DMS53 (cell line): ENCODE measurements at places on chromosomes 1 and 21.

GRCh38 chr1:212225416-212225815 is 59.8 kb upstream of the PPP2R5A start:
- no peak for DNase-seq

DNA sequence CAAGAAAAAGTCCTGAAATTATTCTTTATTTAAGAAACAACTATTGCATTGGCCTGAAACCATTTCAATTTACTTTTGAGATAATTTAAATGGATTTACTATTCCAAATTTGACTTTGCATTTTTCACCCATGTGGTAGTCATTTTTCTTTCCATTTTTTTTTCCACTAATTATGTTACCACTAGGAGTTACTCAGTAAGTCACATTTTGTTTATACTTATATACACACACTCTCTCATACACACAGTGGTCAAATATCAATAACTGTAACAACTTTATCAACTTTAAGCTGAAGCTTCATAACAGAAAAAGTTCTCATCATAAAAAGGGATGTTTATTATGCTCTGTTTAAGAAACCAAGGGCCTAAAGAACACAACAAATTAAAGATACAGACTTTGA is 222.8 kb downstream of the SIPA1L2 start:
- no peak for DNase-seq

- no peak for DNase-seq
Measured at GRCh38 chr1:33848205-33848937, 15.5 kb upstream of the HMGB4 start.

DNA sequence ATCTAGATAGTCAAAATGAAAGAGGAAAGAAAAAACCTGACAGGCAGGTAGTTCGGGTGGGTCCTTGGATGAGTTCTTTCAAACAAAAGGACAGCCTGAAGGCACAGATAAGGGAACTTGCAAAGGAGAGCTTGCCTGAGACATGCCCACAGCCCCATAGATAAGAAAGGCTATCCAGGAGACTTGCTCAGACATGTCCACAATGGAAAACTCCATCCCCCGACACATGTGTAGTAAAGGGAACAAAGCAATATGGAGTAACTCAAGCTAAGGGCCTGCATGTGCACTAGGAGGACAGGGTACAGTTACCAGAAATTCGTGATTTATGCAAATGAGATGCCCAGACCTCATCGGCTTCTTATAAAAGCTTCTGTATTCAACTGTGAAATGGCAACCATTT is 281.5 kb downstream of the NEGR1 start:
- peak; percentile 35 for DNase-seq

GRCh38 chr1:219062161-219062560 is 111.5 kb upstream of the LYPLAL1 start:
- no peak for DNase-seq

DNA sequence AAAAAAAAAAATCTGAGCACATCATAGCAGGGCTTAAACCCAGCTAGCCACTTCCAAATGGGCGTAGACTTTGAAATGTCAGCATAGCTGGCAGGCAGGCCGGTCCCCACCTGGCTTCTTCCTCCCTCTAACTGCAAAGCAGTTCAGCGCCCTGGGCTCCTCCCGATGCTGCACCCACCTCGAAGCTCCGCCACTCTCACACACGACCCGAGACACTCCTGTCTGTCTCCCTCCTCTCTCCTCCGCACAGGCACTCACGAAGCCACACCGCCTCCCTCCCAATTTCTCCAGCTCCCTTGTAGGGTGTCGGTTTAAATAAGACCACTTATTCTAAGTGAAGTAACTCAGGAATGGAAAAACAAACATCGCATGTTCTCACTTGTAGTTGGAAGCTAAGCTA is 301.3 kb downstream of the NPHP4 start:
- no peak for DNase-seq

DNA sequence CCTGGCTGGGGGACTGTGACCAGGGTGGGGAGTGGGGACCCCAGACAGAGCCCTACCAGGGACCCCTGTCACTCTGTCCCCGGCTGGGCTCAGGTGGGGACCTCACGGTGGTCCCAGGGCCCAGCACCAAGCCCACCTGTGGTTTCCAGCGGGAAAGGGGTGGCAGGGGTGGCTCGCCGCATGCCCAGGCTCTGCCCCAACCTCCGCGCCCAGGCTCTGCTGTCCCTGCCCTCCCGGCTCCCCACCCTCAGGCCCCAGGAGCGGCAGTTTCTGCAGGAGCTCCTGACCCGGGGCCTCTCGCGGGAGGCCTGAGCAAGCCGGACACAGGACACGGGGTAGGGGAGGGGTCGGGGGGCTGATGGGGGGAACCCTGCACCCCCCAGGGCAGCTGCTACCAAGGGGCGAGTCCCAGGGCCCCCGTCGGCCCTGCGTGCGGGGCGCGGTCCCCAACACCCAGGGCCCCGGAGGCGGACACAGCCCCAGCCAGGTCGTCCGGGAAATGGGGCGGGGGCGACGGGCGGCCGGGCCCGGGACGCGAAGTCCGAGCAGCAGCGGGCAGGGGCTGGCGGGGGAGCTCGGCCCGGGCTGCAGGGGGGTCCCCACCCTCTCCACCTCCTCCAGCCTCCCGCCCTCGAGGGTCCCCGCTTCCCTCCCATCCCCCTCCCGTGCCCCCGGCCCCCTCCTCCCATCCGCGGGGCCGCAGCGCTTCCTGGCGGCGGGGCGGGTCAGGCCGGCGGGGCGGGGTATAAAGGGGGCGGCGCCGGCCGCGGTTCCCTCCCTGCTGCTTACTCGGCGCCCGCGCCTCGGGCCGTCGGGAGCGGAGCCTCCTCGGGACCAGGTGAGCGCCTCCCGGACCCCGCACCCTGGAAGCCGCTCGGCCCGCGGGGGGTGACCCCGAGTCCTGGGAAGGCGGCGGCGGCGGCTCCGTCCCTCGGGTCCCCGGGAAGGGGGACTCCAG is at the start of gene COL6A2:
TSS of gene COL6A2 (plus strand) at position 777 of the 958 bp plus-strand sequence.
- DNase-seq, result peak; percentile 37

DNA sequence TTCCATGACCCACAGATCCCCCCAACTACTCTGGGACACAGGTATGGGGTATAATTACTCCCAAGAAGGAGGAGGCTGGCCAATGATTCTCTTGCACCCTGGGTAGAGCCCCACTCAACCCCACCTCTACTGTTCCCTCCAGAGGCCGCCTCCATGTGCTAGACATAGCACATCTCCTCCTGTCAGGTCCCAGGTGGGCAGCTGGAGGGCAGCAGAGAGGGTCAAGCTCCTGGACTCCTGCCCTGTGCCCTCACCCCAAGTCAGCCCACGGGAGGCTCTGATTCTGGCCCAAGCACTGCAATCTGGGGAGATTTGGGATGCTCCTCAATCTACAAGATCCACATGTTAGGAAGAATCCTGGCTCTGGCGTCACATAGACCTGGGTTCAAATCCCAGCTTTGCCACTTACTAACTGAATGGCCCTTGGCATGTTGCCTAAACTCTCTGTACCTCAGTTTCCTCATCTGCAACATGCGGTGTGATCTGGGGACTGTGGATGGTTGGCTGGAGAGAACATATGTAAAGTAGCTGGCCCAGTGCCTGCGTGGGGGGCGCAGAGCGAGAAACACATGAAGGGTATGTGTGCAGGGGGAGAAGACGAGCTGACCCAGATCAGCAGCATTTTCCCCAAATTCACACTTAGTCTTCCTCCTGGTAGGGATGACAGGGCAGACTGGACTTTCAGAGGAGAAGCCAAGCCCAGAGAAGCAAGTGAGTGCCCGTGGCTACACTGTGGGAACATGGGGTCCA is 23.2 kb downstream of the TNNT2 start:
- no peak for DNase-seq

GRCh38 chr21:34599534-34600101 is 15.3 kb downstream of the RCAN1 start:
- peak; percentile 27 for DNase-seq

- no peak for DNase-seq
Measured at GRCh38 chr1:53547231-53547790, 88.1 kb downstream of the DMRTB1 start.
